ENCODE measurements at places on chromosomes 4 and X.

DNA sequence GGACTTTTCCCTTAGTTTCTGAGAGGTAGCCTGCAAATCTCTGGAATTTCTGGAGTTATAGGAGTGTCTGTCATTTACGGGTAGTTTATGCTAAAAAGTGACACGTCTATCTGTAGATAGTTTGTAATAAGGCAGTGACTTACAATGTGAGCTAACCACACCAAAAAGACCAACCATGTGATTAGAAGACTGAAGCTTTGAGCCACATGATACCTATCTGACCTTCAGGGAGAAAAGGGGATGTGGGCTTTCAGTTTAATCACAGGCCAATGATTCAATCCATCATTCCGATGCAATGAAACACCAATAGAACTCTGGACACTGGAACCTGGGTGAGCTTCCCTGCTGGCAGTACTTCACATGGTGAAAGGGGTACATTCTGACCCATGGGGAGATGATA lies 254.6 kb upstream of the GK2 start:
- DNase-seq, result no peak

DNA sequence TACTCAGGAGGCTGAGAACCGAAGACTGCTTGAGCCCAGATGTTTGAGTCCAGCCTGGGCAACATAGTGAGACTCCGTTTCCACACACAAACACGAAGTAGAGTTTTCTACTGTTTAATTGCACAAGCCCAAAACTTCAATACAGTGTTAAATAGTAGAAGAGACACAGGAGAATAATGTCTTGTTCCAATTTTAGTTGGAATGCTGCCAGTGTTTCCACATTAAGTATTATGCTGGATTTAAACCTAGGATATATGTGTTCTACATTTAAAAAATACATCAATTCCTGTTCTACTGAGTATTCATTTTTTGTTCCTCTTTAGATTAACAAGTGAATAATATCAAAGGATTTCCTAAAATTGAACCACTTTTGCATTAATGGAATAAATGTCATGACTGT lies 91.3 kb downstream of the LCORL start:
- DNase-seq, result no peak

- DNase-seq, result no peak
These were observed 1594.7 kb downstream of the TECRL start for GRCh38 chr4:62814510-62815047.

GRCh38 chrX:112839856-112840255 lies 775 bp downstream of the AMOT start:
- DNase-seq, result no peak

DNA sequence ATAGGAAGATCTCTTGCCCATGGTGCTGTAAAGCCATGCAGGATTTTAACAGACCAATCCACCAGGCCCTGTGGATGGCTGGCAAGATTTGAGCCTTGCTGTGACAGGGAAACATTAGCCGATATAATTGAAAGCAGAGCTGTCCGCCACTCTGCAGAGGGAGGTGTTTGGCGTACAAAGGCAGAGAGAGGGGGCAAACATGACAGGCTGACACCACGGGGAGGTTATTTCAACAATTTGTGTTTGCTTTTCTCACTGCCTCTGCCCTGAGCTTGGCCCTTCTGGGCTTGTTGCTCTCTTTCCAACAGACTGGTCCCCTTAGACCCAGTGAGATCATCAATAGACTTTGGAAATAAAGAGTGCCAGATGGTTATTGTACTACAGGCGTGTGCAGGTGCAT lies 59.4 kb downstream of the CLNK start:
- DNase-seq, result no peak

GRCh38 chr4:25896776-25897539 lies 17.1 kb upstream of the SMIM20 start:
- DNase-seq, result no peak

- no peak for DNase-seq
These were observed 161.0 kb upstream of the GPRIN3 start for GRCh38 chr4:89468602-89469001.

DNA sequence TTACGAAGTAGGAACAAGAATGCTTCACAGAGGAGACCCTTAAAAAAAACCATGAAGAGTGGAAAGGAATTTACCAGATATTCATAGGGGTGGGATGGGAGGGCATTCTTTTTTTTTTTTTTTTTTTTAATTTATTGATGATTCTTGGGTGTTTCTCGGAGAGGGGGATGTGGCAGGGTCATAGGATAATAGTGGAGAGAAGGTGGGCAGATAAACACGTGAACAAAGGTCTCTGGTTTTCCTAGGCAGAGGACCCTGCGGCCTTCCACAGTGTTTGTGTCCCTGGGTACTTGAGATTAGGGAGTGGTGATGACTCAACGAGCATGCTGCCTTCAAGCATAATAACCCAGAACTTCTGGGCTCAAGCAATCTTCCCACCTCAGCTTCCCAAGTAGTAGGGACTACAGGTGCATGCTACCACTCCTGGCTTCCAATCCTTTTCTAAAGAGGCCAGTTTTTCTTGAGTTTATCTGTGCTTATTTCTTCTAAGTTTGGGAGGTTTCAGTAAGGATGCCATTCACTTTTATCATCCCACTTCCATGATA lies 65.9 kb upstream of the OGT start:
- DNase-seq, result no peak

DNA sequence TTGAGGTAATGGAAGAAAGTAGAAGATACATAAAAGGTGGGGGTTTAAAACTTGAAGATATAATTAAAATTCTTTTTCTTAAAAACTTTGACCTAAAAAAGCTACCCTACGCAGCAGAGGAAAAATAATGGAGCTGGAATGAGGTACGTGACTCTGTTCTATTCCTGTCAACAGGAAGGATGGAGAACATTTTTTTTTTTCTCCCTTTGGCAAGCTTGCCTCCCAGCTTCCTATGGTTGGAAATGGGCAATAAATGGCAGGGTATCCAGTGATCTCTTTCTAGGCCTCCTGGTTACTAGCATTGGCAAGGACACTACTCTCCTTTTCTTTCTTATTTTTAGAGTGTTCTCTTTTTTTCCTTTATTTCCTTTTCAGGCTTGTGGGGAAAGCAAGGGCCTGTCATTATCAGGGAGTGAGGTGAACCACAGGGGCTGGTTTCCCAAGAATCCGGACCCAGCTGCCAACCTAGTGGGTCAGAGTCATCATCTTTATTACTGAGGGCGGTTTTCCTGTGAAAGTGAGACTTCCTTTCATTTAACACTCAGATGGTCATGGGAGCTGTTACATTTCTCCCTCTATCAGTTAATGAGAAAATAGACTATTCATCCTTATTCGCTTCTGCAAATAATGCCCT lies 224.6 kb downstream of the SPRY1 start:
- DNase-seq, result no peak

GRCh38 chr4:153468587-153468986 lies 2.4 kb downstream of the TMEM131L start:
- DNase-seq, result peak; percentile 47

- DNase-seq, result no peak
These were observed 46.2 kb upstream of the XAGE1B start for GRCh38 chrX:52563105-52563504.

DNA sequence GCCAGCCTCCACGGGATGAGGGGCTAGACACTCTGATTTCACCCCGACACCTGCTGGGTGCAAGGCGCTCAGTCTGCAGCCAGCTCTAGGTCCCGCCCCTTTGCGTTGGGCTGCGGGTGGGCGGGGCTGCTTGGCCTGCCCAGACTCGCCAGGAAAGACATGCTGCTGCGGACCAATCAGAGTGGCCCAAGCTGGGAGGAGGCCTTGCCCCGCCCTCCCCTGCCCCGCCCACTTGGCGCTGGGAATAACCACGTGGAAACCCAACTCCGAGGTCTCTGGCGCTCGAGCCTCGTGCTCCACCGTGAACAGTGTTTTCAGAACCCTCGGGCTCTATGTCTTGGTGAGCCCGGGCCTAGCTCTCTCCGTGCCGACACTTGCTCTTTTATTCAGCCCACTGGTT lies 5.3 kb upstream of the VMA21 start:
- DNase-seq, result no peak

DNA sequence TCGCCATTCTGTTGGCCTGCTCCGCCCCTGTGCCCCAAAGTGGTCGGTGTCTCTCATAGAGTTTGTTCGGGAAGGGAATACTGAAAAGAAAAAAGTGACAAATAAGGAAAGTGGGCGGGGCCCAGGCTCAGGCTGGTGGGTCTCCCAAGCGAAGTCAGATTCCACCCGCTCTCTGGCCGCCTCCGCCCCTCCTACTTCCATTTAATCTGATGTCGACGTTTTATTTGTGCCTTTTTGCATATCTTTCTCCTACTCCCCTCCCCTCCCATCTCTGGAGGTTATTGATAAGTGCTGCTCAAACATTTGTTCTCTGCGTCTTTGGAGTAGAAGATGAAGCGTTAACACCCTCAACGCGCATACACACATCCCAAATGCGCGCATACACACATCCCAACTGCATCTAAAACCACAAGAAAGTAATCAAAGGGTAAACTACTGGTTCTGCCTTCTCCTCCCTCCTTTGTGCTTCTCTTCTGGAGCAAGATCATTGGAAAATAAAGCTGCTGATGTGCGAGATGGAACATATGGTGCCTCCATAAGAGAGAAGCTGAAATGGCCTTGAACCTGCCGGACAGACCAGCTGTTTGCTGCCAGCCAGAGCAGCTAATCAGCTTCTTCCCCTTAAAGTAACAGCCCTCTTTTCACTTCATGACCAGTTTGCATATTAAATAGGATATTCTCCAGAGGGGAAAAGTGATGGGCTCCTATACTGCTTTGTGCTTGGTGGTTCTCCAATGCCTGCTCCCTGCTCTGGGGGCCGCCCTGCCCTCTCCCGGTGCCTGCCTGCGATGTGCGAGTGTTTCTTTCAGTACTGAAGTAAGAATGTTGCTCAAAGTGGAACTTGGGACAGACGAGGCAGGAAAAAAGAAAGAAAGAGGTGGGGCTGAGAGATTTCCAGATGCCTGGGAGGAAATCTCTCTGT lies 3.1 kb downstream of the MAMLD1 start:
- DNase-seq, result no peak

- DNase-seq, result no peak
These were observed 9.4 kb downstream of the CHST7 start for GRCh38 chrX:46582966-46583365.

DNA sequence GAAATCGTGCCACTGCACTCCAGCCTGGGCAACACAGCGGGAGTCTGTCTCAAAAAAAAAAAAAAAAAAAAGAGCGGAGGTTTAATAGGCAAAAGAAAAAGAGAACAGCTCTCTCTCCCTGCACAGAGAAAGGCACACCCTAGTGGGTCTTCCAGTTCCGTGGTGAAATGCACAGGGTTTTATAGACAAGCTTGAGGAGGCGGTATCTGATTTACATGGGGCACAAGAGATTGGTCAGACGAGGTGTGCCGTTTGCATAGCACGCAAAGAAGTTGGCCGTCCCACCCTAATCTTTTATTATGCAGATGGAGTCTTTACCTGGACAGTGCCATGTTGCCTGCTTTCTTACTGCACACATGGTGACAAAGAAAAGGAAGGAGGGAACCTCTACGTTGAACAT lies 33.5 kb upstream of the REST start:
- no peak for DNase-seq

DNA sequence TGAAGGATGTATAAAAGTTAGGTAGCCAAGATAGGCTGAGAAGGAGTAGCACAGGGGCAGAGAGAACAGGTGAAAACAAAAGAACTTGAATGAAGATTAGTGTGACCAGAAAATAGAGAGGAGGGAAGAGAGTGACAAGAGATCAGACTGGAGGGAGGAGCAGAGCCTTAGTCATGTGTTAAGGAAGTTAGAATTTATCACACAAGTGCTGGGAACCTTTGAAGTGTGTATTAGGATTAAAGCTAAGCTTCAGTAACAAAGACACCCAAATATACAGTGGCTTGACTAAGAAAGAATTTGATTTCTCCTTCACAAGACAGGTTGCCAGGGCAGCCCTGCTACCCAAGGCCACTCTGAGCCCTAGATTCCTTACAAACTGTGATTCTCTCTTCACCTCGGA lies 10.7 kb upstream of the CCDC149 start:
- no peak for DNase-seq

DNA sequence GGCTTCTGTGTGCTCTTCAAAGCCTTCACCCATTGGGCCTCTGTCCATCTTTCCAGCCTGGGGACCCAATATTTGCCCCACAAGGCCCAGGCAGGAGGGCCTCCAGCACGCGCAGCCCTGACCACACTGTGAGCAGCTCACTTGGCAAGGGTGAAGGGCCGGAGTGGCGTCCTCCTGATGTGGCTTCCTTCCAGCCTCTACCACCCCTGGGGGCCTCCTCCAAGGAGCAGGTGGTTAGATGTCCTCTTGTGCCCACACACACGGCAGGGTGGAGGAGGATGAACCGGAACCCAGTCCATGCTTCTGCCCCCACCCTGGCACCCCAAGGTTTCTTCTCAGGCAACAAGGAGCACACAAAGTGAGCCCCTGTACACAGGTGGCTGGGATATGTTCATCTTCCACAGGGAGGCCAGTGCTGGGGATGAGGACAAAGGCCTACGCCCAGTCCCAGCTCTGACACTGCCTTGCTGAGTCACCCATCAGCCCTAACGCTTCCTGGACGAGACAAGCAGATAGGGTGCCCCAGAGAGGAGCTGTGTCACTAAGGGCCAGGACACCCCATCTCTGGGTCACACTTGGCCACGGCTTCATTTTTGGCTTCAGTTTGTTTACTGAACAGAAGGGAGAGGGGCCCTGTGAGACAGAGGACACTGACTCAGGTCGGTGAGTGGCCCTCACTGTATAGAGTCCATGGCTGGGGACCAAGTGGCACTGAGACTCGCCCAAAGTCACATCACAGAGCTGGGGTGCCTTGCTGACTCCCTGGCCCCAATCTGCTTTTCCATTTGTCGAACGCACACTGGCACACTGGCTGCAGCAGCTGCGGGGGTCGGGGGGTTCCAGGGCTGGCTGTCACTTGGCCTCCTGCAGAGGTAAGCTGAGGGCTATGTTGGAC lies 1.9 kb downstream of the UBL4A start:
- no peak for DNase-seq

GRCh38 chr4:124904723-124905388 lies 192.3 kb upstream of the ANKRD50 start:
- DNase-seq, result no peak

DNA sequence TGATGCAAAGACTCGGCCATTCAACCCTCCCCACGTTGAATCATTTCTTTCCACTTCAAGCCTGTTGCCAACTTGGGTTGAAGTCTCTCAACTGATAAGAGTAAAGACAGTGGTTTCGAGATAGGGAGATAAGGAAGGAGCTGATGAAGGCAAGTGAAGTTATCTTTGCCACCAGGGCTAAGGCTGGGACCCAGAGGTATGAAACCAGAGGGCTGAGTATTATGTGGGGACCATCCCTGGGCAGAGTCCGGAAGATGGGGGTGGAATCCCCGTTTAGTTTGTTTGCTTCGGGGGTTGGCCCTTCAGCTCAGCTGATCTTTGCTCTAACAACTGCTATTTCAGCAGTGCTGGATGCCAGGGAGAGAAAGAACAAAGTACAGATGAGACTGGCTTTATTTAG lies 2.3 kb upstream of the XPNPEP2 start:
- no peak for DNase-seq

GRCh38 chr4:2103843-2104547 lies 44.9 kb downstream of the NAT8L start:
- DNase-seq, result no peak
